ENCODE measurements at places on chromosomes 6 and 20.

DNA sequence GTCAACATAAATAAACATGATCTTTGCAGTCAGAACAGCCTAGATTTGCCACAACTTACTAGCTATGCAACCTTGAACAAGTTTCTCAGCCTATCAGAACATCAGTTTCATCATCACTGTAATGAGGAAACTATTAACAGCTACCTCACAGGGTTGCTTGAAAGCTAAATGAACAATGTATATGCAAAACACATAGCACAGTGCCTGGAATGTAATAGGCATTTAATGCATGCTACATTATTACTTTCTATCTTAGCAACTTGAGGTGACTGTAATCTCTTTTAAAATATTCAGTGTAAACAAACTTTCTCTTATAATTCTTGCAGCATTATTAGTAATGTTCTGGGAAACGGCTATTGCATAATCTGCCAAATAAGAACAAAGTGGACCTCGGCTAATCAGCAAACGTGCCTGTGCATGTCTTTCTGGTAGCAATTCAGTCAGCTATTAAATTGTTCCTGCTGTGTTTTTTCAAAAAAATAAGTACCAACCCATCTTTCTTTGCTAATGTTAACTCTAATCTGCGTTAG is 61.5 kb downstream of the SYNE1 start:
- peak; percentile 34 for DNase-seq

DNA sequence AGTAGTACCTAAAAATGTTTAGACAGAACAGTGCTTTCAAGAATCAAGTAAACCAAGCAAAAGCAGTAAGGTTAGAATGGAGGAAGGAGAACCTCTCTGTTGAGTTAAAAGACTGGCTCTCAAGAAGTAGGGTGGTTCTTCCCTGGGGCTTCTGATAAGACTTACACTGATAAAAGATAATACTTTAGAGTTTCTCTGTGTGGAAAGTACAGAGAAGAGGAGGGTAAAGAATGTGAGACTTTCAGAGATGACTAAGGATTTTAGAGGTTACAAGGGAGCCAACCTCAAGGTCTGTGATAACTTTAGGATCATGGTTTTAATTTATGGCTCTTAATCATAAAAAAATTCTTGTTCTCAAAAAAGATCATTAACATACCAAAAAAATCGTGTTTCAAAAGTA is 30.9 kb upstream of the ALDH8A1 start:
- no peak for DNase-seq

DNA sequence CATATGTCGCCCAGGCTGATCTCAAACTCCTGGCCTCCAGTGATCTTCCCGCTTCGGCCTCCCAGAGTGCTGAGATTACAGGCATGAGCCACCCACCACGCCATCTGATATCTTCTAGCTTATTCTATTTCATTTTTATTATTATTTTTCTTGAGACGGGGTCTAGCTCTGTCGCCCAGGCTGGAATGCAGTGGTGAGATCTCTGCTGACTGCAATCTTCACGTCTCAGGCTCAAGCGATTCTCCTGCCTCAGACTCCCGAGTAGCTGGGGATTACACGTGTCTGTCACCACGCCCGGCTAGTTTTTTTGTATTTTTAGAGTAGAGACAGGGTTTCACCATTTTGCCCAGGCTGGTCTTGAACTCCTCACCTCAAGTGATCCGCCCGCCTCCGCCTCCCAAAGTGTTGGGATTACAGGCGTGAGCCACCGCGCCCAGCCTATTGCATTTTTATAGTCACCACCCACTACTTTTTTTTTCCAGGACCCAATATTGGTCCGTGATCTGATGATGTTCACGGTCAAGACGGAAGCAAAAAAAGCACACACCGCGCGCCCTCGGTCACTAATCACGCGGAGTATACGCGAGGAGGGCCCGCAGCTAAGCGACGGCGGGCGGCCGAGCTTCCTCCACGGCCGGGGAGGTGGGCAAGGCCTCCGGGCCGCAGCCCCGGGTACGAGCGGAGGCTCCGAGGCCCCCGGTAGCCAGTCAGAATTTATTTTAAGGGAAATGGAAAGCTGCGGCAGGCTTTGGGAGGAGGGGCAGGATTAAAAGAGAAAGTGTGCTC is 1.1 kb upstream of the LSM14B start:
- peak; percentile 25 for DNase-seq

- DNase-seq: peak; percentile 11
Measured at GRCh38 chr6:128242765-128243403, 277.5 kb downstream of the PTPRK start.

DNA sequence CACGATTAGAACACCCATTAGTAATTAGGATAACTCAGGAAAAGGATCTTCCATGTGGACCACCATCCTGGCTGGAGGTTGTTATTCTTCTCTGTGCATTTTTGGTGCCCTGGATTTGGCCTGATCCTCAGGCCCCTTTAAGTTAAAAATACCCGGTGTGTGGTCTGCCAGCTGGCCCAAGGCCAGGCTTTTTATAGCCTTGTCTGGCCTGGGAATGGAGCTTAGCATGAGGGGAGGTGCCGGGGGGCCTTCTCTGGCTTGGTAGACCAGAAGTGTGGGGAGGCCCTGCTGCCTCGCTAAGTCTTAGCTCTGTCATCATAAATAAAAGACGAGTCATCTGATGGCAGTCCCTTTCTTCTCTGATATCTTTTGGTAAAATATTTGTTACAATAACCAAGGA is 71.4 kb downstream of the ARID1B start:
- no peak for DNase-seq

GRCh38 chr6:8082954-8083858 is 19.0 kb upstream of the BLOC1S5 start:
- peak; percentile 86 for DNase-seq

DNA sequence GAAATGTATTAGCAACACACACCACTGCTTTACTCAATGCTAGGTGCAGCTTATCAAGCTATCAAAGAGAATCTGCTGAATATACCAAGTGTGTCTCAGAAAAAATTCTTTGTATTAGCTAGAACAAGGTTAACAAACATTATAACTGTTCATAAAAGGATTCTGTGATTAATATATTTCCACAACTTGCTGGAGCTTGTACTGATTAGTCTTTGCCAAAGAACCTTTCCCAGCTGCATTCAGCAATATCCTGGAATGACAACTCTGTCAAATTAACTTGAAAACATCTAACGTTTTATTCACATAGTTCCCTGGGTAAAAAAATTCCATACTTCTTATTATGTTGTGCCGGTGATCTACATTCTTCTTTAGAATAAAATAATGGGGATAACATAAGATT is 252.7 kb downstream of the FOXC1 start:
- no peak for DNase-seq

GRCh38 chr6:79426625-79427278 is 110.5 kb downstream of the LCA5 start:
- no peak for DNase-seq

GRCh38 chr20:31740208-31740607 is 1.1 kb downstream of the TPX2 start:
- DNase-seq: no peak

DNA sequence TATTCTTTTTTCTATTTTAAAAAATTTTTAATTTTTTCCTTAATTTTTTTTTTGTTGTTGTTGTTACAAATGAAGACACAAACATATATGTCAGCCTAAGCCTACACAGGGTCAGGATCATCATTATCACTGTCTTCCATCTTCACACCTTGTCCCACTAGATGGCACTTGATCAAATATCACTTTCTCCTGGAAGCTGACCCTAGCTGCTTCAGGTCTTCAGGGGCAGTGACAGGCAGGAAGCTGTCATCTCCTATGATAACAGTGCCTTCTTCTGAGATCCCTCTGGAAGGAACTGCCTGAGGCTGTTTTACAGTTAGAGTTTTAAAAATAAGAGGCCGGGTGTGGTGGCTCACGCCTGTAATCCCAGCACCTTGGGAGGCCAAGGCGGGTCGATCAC is 70.2 kb upstream of the EEF1E1 start:
- no peak for DNase-seq

- no peak for DNase-seq
Measured at GRCh38 chr6:108635505-108636226, 74.9 kb downstream of the FOXO3 start.

DNA sequence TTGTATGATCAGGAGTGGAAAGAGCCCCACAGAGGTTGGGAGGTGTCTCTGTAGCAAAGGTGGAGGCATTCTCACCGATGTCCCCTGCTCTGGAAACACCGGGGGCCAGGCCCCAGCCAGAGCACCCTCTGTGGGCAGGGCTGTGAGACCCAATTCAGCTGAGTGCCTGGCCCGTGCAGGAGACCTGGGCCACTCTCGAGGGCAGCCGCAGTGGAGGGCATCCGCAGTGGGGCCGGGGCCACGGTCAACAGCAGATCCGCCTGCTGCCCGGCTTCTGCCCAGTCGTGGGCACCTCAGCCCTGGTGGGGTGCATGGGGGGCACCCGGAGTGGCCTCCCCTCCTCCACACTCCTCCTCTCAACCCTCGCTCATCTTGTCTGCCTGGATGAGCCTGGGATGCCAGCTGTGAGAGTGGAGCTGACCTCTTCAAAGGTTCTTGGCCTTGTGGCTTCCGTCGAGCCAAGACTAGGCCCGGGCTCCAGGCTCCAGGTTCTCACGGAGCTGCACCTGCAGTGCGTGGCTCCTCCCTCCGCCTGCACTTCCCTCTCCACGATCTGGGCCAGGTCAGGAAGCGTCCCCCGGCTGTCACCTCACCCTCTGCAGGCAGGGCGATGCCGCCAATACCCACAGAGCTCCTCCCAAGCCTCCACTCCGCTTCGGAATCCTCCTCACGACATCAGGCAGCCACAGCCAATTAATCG is 134.8 kb downstream of the TAF4 start:
- no peak for DNase-seq

DNA sequence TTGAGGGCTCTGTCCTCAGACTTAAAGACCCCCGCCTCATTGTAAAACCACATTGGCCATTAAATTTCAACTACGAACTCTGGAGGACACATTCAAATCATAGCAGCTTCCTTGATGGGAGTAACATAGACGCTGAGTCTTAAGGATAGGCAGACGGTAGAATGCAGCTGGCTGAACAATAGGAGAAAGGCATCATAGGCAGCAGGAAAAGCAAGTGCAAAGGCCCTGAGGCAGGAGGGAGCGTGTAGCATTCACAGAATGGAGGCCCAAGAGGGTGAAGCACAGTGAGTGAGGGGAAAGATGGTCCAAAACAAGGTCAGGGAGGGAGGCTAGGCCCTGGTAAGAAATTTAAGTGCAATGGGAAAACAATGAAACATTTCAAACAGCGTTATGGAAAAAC is 8.6 kb upstream of the PFDN4 start:
- DNase-seq: no peak

DNA sequence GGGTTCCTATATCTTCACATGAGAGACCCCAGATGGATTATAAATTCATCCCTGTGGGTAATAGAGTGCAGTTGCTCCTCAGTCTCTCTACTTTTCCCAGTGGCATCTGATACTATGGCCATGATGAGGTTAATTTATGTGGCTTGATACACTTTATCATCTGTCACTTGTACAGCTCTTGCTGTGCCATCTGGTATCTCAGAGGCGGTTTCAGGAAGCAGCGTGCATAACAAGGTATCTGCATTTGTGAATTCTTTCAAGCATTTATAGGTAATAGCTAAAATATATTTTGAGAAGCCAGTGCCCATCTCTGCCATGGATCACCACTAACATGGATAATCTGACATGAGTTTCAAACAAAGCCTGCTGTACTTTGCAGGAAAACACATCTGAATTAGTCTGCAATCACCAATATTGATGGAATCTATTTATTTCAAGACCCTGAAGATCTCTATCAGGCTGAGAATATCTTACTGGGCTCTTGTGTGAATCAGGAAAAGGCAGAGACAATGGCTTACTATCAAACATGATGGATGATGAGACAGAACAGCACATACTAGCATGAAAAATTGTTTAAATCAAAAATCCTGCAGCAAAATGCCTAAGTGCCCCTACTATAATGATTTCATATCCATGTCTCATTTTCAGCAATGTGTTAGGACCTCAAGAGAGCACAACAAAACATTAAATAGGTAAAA is 548.7 kb upstream of the MAP3K7 start:
- DNase-seq: no peak

- DNase-seq: no peak
Measured at GRCh38 chr6:163741342-163741741, 326.8 kb downstream of the QKI start.

- DNase-seq: no peak
Measured at GRCh38 chr6:53361549-53362031, 12.8 kb upstream of the ELOVL5 start.

DNA sequence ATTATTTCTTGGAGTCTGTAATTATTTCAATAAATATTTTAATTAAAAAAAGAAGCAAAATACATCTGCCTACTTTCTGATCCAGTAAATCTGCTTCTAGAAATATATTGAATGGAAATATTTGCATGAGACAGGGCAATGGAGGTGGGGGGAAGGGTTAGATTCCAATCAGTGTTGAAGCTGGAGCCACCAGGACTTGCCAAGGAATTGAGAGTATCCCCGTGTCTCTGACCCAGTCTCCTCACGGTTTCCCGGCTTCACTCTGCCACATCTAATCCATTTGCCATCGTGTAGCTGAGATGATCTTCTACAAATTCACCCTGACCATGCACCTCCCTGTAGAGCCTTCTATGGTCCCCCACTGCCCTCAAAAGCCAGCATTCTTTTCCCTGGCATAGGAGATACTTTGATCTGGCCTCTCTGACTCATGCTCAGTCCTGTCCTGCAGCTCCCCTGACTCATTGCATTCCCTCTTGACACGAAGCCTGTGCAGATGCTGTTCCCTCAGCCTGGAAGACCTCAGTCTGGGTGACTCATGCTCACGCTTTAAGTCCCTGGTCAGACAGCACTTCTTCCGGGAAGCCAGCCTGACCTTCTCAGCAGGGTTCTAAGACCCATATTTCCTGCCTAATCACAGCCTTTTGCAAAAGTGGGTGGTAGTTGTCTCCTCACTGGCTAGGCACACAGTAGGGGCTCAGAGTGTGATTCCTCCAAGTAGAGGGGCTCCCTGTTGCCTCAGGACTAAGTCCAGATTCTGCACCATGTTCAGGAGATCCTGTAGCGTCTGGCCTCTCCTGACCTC is 23.0 kb upstream of the FKBP1A start:
- no peak for DNase-seq

GRCh38 chr6:167702241-167702827 is 124.4 kb upstream of the AFDN start:
- DNase-seq: no peak

GRCh38 chr20:45073221-45073620 is 27.7 kb downstream of the KCNS1 start:
- DNase-seq: no peak

GRCh38 chr6:88157106-88157505 is 9.0 kb downstream of the CNR1 start:
- no peak for DNase-seq

DNA sequence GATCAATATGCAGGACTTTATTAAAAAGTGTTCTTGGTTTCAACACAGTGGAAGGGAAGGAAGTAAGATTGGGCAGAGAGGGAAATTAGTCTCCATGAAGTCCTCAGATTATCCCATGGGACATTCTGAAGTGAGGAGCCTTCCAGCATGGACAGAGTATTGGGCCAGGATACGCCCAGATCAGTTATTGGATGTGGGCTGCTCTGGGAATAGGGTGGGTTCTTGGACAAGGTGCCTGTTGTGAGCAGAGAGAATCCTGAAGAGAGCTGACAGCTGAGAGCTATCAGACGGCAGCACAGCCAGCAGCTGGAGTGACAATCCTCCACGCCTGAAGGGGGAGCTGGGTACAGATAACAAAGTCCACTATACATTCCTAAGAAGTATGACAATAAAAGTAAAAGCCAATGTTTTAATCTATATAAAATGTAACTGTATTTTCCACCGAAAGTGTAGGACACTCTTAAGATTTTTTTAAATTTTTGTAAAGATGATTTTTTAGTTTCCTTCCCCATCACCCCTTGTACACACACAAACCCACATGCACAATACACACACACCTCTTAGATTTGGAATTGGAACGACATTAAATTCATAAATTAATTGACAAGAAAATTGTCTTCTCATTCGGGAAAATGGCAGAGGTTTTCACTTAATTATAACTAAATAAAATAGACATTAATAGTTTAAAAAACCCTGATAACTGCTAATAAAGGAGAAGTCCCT is 107.8 kb downstream of the FBXO5 start:
- no peak for DNase-seq

Measured in AG09309 (cell line).